HCT116 (cell line): ENCODE measurements at places on chromosomes 13 and 19. TPM values are rescaled to one million over a fixed set of nuclear protein-coding genes. Genes with fewer than 3 reads are reported as not detected.

The KLK15 gene
- total RNA-seq = not detected

DNA sequence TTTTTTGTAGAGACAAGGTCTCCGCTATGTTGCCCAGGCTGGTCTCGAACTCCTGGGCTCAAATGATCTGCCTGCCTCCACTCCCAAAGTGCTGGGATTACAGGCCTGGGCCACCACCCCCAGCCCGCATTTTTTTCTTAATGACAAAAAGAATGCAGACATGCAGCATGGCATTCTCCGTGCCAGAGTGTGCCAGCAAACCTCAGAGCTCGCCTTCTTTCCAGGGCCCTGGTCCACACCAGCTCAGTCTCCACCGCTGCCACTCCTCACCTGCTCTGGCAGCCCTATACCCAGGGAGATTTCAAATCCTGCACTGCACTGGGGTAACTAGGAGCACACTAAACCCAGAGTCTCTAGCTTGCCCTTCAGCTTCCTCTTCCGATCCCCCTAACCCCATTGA, 41.7 kb downstream of the ZIC5 start:
- H3K4me1 ChIP-seq = no peaks in the 10 kb centered on the region
- no peaks in the 10 kb centered on the region for H3K27me3 ChIP-seq
- DNase-seq = no peak
- H3K36me3 ChIP-seq = no peaks in the 10 kb centered on the region
- H3K27ac ChIP-seq = no peak overlapping the region

DNA sequence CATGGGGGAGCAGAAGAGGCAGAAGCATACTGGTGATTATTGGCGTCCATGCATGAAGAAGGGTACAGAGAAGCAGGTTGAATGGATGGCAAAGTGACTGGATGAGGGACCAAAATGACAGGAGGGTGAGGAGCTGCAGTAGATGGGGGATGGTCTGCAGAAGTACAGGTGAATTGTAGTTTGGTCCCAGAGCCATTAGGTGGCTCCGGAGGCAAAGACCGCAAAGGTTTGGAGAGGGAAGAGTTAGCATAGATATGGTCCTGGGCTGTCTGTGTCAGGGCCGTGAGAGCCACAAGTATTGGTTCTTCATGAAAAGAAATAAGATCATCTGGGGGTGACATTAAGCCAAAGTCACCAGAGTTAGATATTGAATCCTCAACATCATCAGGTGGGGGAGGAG, 59.0 kb upstream of the ZNF726 start:
- H3K36me3 ChIP-seq = no peaks in the 10 kb centered on the region
- no peak overlapping the region for H3K27ac ChIP-seq
- H3K4me3 ChIP-seq = no peak overlapping the region
- DNase-seq = no peak
- no peaks in the 10 kb centered on the region for H3K4me1 ChIP-seq

GRCh38 chr13:30722361-30722760, 13.0 kb upstream of the ALOX5AP start:
- H3K27ac ChIP-seq = no peak overlapping the region
- peaks cover 13% of the 10 kb centered on the region for H3K4me1 ChIP-seq
- no peaks in the 10 kb centered on the region for H3K36me3 ChIP-seq
- no peak for DNase-seq
- H3K27me3 ChIP-seq = peaks cover 5% of the 10 kb centered on the region; the same call in 1 of the 2 replicates
- H3K4me3 ChIP-seq = no peak overlapping the region

DNA sequence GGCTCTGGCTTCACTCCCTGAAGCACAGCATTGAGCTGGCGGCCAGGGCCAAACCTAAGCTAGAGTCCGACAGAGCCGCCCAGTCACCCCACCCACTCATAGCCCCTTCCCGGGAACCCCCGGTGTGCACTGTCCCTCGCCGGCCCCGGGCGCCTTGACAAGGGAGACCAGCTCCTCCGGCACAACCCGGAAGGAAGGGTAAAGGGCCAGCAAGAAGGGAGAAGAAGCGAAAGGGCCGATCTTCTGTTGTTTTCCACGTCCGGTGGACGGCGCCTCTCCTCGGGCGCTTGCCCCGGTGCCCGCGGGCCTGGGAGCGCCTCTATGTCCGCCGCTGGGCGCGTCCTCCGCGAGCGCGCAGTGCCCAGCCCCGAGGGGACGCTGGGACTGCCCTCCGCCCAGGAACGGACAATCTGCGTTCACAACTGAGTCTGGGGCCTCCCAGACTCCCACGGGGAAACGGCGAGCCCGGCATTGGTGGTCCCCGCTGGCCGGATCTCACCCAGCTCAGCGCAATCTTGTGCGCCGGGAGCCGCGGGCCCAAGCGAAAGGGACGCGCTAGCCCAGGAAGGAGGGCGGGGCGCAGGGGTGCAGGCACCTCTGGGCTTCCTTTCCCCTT, 172.5 kb upstream of the MIR17HG start:
- H3K27ac ChIP-seq = no peak overlapping the region
- no peaks in the 10 kb centered on the region for H3K4me1 ChIP-seq
